ENCODE measurements at places on chromosomes 4 and X. TPM values are rescaled to one million over a fixed set of nuclear protein-coding genes. Genes with fewer than 3 reads are reported as not detected.

GRCh38 chr4:185054886-185055285, 36.6 kb downstream of the HELT start:
- H3K4me1 ChIP-seq, result no peaks in the 10 kb centered on the region
- no peaks in the 10 kb centered on the region for H3K36me3 ChIP-seq
- no peak overlapping the region for H3K27ac ChIP-seq

Gene HSFX1
- total RNA-seq, result 0.76 TPM

GRCh38 chrX:73832319-73832718, 269.3 kb downstream of the CHIC1 start:
- H3K27ac ChIP-seq, result no peak overlapping the region
- H3K4me3 ChIP-seq, result no peak overlapping the region
- DNase-seq, result no peak
- H3K36me3 ChIP-seq, result no peaks in the 10 kb centered on the region

Gene GPR119
- total RNA-seq, result not detected

- H3K36me3 ChIP-seq, result no peaks in the 10 kb centered on the region
- H3K27ac ChIP-seq, result no peak within 1 kb of the TSS
- H3K4me3 ChIP-seq, result no peak within 1 kb of the TSS
- H3K27me3 ChIP-seq, result no peaks in the 10 kb centered on the region
These were observed at the start of gene PABPC4L for GRCh38 chr4:134201216-134202161. PABPC4L (minus strand) TSS chr4:134201789; CDS start chr4:134201019, 770 bp downstream.

- peaks cover 9% of the 10 kb centered on the region for H3K27me3 ChIP-seq
- H3K27ac ChIP-seq, result no peak overlapping the region
- no peak for DNase-seq
- H3K4me3 ChIP-seq, result no peak overlapping the region
- peaks cover 2% of the 10 kb centered on the region for H3K36me3 ChIP-seq
- H3K4me1 ChIP-seq, result no peaks in the 10 kb centered on the region
These were observed 65.1 kb downstream of the ARHGAP6 start for GRCh38 chrX:11600578-11600977.

Gene DDX53
- not detected for total RNA-seq

DNA sequence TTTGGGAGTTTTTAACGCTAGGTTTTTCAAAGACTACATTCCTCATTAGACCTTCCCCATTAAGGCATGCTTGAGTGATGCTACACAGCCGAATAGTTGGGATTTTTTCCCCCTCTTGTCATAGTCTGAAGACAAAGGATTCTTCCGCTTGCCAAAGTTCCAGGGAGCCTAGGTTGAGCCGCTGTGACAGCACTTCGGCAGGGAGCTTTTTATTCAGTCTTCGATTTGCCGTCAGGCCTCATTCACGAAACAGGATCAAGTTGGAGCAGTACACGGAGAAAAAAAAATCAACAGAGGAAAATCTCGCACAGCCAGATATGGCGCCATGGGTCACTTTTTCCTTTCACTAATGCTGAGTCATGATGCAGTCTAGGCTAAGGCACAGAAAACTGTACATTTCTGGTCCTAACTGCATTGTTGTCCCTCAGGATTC, 24.3 kb downstream of the SHROOM3 start:
- peaks cover 23% of the 10 kb centered on the region for H3K27me3 ChIP-seq
- H3K4me1 ChIP-seq, result no peaks in the 10 kb centered on the region
- H3K4me3 ChIP-seq, result no peak overlapping the region
- H3K36me3 ChIP-seq, result no peaks in the 10 kb centered on the region
- DNase-seq, result no peak

DNA sequence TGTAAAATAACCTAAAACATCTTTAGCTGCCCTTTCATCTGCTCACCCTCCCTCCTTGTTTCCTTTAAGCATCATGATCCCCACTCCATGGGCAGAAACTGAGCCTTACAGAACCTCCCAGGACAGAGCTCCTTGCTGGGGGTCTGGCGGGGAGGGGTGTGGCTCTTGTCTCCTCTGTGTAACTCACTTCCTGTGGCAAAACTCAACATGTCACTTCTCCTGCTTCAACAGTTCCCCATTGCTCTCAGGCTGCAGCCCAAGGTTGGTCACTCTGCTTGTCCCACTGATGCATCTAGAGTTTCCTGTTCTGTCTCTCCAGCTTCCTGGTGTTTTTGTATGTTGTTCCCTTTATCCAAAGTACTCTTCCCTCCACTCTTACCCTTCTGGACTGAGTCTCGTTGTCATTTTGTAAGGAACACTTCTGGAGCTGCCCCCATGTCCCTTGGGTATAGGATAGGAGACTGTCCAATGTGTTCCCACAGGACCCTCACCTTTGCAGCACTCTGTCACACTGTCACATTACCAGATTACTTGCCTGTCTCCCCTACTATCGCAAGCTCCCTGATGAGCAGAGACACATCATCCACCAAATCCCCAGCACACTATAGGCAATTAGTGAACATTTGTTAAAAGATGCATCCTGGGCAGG, 19.6 kb downstream of the TMEM31 start:
- H3K4me3 ChIP-seq, result no peak overlapping the region
- H3K27me3 ChIP-seq, result peaks cover 29% of the 10 kb centered on the region
- DNase-seq, result no peak
- H3K4me1 ChIP-seq, result peaks cover 6% of the 10 kb centered on the region
- no peak overlapping the region for H3K27ac ChIP-seq
- H3K36me3 ChIP-seq, result no peaks in the 10 kb centered on the region

DNA sequence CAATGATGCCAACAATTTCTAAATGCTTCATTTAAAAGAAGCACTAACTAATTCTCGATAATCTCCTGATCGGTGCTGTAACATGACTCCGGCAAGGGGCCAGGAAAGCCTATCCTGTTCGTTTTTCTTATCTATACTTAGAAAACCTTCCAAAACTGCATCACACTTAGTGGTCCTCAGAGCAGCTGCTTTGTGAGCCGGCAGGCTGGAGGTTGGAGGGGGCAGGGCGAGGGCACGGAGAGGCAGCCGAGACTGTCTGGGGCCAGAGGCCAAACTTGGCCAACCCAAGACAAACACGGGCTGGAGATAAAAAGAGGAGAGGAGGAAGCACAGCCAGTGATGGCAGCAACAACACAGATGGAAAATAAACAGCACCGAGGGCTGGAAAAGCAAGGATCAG, 455.7 kb downstream of the BCOR start:
- no peak for DNase-seq
- H3K4me1 ChIP-seq, result no peaks in the 10 kb centered on the region
- no peaks in the 10 kb centered on the region for H3K27me3 ChIP-seq
- no peak overlapping the region for H3K27ac ChIP-seq

- H3K27me3 ChIP-seq, result no peaks in the 10 kb centered on the region
- H3K36me3 ChIP-seq, result no peaks in the 10 kb centered on the region
- no peaks in the 10 kb centered on the region for H3K4me1 ChIP-seq
These were observed 5.9 kb downstream of the ANXA10 start for GRCh38 chr4:168098248-168098717.

Gene HTR2C
- total RNA-seq, result not detected

GRCh38 chr4:150583287-150584110, 1.5 kb downstream of the MAB21L2 start:
- H3K27me3 ChIP-seq, result no peaks in the 10 kb centered on the region
- H3K36me3 ChIP-seq, result peaks cover 15% of the 10 kb centered on the region
- no peak for DNase-seq
- H3K27ac ChIP-seq, result no peak overlapping the region
- peaks cover 4% of the 10 kb centered on the region for H3K4me1 ChIP-seq

DNA sequence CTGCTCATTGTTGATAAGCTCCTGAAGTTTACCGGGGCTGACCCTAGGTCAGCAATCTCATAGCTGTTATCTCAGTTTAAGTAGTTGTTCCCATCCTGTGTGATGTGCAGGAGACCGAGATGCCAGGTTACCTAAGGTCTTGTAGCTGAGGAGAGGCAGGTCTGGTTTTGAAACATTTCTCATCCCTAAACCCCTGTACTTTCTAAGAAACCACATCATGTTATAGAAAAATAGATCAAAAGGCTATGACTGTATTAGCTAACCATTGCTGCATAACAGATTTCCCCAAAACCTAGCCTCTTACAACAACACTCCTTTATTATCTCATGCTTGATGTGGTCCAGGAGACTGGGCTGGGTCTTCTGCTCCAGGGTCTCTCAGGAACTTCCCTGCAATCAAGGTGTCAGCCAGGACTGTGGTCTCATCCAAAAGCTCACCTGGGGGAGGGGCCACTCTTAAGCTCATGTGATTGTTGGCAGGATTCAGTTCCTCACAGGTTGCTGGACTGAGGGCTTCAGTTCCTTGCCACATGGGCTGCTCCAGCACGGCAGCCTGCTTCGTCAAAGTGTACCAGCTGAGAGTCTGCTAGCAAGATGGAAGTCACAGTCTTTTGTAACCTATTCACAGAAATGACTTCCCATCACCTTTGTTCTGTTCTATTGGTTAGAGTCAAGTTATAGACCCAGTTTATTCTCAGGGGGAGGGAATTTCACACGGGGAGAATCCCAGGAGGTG, 60.9 kb upstream of the CLCN4 start:
- H3K27me3 ChIP-seq, result no peaks in the 10 kb centered on the region
- no peak for DNase-seq
- H3K4me3 ChIP-seq, result no peak overlapping the region
- no peaks in the 10 kb centered on the region for H3K36me3 ChIP-seq
- no peak overlapping the region for H3K27ac ChIP-seq
- peaks cover 9% of the 10 kb centered on the region for H3K4me1 ChIP-seq

Gene CT47B1
- total RNA-seq, result not detected

DNA sequence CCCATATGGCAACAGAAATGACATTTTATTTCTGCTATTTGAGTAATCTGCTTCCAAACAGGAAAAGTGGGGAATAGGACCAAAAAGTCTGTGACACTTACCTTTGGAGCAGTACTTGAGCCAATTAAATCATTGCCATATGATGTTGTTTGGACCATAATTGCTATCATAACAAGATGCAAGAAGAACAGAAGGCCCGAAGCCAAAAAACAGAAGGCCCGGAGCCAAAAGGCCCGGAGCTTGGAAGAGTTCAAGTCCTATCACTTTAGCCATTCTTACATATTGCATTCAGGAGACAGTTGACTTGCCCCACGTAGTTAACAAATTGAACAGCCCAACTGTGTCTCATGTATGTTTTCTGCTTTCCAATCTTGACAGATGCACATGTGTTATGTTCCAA, 285.6 kb downstream of the ARHGAP24 start:
- no peaks in the 10 kb centered on the region for H3K36me3 ChIP-seq
- no peak overlapping the region for H3K27ac ChIP-seq
- no peaks in the 10 kb centered on the region for H3K27me3 ChIP-seq
- H3K4me3 ChIP-seq, result no peak overlapping the region

Data from T-helper 17 cell (primary cell).